ENCODE measurements at places on chromosomes 2 and 18. TPM values are rescaled to one million over a fixed set of nuclear protein-coding genes. Genes with fewer than 3 reads are reported as not detected.

The IL36RN gene
- not detected for polyA plus RNA-seq

The GATA6 gene
- 9.9 TPM for polyA plus RNA-seq

The CYRIA gene
- polyA plus RNA-seq, result 2.3 TPM

The HOXD3 gene
- 26.5 TPM for polyA plus RNA-seq

GRCh38 chr18:62017618-62018017, 124.8 kb upstream of the RNF152 start:
- DNase-seq, result no peak

The TMEM178A gene
- 96.6 TPM for polyA plus RNA-seq

DNA sequence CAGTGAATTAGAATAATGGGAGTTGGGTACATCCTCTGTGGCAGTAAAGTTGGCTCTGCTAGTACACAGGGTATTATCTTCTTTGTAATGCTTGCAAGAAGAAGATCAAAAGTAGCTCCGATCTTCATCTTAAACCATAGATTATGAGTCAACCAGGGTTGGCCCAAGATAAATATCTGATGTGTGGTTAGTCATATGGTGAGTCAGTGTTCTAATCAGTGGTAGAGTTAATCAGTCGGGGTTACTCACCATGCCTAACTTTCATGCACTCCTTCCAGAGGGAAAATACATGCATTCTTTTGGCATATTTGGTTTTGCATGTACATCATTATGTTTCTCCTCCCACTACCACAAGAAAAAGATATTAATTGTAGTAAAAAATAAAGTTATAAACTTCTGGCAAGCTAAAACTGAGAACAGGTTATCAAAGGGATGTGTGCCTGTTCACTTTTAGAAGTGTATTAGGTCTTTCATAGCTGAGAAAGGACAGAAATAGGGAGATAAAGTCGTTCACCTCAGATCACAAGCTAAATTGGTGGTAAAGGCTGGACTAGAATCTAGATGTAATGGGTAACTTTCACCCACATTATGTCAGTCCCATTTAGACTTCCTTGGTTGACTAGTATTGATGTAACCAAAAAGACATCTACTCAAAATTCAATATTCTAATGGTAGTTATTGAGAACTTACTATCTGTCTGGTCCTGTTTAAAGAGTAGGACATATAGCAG, 684.4 kb downstream of the IRS1 start:
- no peak for DNase-seq
